AG08395 (cell line): ENCODE measurements at places on chromosomes 11 and 22.
A peak's percentile ranks its signal among the peaks of the same experiment; 100 is the strongest.

GRCh38 chr11:102144357-102145355, 34.4 kb downstream of the YAP1 start:
- peak; percentile 9 for DNase-seq

GRCh38 chr11:47057365-47057764, 119.3 kb downstream of the ARFGAP2 start:
- no peak for DNase-seq

GRCh38 chr11:34242037-34242625, 115.7 kb downstream of the ABTB2 start:
- DNase-seq, result peak; percentile 38

GRCh38 chr11:75499423-75500190, 26.1 kb downstream of the GDPD5 start:
- peak; percentile 97 for DNase-seq

DNA sequence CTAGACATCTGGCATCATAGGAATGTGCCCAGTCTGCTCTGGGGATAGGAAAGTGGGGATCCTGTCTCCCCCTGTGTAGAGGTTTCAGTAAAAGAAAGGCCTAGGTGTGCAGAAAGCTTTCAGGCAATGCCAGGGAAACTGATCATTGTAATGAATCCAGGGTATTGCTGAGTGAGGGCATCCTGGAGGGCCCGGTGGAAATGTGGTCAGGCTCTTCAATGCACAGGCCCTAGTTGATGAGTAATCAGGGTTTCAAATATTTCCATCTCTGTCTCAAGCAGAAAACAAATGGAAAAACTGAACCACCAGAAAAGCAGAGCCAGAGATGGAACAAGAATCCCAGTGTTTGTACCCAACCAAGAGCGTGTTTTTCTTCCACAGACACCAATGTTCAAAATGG, 2.0 kb downstream of the CD3E start:
- DNase-seq, result no peak
